CMK (cell line): ENCODE measurements at places on chromosomes 1 and 21.

DNA sequence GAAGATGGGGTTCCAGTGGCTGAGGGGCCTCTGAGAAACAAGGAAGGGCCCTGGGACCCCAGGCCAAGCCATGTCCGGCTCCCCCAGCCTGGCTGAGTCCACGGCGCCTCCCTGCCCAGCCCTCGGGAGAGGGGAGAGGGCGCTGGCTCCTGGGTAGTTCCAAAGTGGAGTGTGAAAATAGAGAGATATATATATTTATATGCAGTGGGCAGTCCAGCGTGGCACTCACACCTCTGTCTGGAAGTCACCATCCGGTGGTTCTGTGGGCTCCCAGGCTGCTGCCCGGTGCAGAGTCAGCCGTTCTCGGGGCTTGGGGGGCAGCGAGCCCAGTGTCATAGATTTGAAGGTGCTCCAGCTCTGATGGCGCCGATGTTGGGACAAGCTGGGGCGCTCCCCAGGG, 23.4 kb upstream of the COL16A1 start:
- DNase-seq, result no peak

DNA sequence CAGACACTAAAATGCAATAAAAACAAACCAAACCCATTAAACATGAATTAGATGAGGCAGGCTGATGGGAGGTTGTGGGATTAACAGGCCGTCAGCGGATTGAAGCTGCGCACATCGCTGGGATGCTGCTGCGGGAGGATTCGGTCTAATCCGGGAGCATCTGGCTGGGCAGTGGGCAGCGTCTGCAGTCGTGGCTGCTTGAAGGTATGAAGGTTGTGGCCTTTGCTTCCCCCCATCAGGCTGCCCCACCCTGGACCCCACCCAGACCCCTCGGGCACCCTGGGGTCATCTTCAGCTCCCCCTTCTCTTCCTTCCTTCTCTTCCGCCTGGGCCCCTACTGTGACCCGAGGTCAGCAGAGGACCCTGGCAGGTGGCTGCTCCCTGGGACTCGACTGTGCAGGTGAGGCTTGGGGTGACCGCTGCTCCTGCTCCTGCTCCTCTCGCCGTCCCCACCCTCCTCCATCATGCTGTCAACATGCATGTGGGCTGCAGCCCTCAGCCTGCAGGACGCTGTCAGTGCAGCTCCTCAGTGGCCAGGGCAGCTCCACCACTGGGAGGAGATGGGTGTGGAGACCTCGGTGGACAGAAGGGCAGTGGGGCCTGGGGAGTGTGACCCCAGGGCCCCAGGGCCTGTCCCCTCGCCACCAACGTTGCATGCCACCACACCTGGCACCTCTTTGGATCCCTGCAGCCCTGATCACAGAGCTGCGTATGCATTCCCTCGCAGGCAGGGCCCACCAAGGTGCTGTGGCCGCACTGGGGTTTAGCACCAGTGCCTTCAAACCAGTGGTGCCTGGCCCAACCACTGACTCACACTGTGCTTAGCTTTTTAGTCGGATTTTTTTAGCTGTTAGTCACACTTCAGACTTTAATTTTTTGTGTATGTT, 112.2 kb upstream of the COL6A1 start:
- DNase-seq, result no peak

GRCh38 chr1:236235116-236235515, 46.6 kb downstream of the ERO1B start:
- no peak for DNase-seq

GRCh38 chr1:174068000-174068399, 45.8 kb upstream of the RC3H1 start:
- DNase-seq, result no peak

GRCh38 chr21:46347791-46348381, 23.9 kb downstream of the PCNT start:
- no peak for DNase-seq

DNA sequence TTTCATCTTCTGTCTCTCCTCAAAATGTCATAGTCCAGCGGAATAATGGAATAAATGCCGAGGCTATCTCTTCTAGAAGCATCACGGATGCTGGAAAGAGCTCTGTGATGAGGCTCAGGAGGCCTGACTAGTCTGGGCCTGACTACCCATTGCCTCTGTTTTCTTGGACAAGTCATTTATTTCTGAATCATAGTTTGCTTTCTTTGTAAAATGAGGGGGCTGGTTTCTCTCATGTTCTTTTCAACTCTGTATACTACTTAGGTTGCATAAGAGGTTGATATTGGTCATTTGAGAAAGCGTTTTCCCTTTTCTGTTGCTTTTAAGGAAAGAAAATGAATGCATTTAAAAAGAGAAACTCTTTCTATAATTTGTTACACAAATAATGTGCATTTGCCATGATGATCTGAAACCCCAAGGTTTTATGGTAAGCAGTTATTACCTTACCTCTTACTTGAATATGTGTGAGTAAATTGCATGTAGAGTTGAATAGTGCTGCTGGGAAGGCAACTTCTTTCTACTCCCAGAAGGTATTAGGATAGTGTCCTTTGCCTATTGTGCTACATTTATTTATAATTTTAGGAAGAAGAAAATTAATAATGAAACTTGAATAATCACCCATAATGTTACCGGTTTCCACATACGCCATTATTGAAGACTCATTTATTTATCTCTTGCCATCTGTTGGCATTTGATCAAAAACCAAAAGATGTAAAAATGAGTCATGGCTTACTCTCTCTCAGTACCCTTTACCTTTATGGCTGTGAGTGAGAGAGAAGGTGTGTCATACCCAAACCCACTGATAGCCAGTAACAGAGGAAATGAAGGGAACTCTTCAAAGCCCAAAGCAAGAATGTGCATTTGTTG, 179.1 kb downstream of the FASLG start:
- DNase-seq, result no peak

DNA sequence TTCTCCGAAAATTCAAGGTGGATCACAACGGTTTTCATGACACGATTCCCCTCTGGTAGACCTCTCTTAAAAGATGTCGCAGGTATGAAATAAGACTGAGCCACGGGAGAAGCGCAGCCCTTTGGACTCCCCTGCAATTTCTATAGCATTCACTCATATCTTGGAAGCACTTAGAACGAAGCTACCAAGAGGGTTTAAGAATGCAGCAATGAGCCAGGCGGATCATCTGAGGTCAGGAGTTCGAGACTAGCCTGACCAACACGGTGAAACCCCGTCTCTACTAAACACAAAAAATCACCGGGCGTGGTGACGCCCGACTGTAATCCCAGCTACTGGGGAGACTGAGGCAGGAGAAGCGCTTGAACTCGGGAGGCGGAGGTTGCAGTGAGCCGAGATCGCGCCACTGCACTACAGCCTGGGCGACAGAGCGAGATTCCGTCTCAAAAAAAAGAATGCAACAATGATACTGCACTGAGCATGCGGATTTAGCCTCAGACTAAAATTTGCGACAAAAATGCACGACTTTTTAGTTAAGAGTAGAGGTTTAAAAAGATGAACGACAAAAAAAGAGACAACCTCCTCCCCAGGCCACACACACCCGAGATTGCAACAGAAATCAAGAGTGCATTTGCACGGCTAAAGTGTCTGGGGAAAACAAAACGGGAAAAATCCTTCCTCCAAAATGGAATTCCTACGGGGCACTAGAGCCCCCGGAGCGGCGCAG, 743 bp downstream of the TOMM20 start:
- DNase-seq, result no peak

- no peak for DNase-seq
Observed at GRCh38 chr1:203323587-203323986, 18.3 kb downstream of the BTG2 start.

DNA sequence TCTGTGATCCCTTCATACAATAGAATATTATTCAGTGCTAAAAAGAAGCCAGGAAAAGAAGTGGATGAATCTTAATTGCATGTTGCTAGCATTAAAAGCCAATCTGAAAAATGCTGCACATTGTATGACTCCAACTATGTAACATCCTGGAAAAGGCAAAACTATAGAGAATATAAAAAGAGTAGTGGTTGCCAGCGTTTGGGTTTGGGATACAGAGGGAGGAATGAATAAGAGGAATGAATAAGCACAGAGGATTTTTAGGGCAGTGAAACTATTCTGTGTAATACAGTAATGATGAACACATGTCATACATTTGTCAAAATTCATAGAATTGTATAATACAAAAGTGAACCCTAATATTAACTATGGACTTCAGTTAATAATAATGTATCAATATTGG, 42.5 kb downstream of the GPR88 start:
- DNase-seq, result no peak

- no peak for DNase-seq
Observed at GRCh38 chr1:2894381-2895041, 93.0 kb upstream of the TTC34 start.

DNA sequence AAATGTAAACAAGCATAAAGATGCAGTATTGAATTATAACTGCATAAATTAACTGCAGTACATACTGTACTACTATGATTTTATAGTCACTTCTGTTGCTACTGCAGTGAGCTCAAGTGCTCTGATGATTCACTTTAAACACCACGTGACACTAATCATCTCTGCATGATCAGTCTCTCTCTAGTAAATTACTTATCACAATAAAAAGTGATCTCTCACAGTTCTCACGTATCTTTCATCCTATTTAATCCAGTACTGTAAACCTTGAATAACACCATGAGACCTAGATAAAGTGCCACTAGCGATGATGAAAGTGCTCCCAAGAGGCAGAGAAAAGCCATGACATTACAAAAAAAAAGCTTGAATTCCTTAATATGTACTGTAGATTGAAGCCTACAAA, 1242.0 kb downstream of the AMY1C start:
- DNase-seq, result no peak

DNA sequence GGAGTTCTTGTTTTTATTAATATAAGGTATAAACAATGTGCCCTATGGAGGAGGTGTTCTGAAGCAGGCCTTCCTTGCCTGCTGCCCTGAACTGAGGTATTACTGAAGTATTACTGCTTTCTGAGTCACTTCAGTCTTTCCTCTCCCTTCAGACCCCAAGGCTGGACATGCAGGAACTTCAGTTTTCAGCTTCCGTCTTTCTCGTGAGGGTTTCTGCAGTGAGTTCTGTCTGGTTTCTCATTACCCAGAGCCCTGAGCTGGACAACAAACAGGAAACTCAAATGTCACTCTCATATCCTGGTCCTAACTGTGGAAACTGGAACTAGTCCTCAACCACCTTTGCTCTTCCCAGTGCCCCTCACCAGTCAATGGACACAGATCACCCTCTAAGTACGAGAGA, 46.8 kb downstream of the ELAVL4 start:
- DNase-seq, result no peak

DNA sequence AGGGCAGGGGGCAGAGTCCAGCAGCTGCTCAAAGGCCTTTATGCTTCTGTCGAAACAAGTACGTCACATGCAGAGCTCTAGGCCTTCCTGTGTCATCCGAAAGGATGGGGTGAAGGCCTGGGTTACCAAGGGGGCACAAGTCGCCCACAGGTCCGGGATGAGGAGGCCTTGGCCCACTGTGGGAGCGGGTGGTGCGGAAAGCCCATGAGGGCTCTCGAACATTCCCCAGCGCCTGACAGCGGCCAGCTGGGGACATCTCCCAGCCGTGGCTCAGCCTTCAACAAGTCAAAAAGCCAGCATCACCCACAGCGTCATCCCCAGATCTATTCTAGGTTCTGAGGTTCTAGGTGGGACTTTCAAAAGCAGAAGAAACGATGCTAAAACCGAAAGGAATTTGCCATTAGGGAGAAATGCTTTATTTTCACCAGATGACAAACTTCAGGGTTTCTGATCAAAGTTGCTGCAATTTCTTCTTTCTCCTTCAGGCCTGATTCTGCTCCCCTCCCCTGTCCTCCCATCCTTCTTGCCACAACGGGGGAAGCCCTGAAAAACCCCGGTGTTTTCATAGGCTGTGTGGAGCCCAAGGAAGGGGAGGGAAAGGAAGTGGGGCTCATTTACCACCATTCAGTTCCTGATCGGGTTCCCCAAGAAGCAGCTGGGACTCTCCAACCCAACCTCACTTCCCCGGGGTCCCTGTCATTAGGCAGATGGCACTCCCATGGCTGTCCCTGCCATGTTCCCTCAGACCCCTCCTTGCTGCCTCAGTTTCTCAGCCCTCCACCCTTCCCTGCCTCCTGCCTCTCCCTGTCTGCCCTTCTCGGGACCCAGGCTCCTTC, 17.6 kb downstream of the GPR137B start:
- DNase-seq, result no peak
